Retina (tissue), 1 donor: ENCODE measurements at places on chromosomes 3 and 15.

GRCh38 chr3:109339197-109339596 lies 1.9 kb upstream of the DPPA4 start:
- DNase-seq = no peak

DNA sequence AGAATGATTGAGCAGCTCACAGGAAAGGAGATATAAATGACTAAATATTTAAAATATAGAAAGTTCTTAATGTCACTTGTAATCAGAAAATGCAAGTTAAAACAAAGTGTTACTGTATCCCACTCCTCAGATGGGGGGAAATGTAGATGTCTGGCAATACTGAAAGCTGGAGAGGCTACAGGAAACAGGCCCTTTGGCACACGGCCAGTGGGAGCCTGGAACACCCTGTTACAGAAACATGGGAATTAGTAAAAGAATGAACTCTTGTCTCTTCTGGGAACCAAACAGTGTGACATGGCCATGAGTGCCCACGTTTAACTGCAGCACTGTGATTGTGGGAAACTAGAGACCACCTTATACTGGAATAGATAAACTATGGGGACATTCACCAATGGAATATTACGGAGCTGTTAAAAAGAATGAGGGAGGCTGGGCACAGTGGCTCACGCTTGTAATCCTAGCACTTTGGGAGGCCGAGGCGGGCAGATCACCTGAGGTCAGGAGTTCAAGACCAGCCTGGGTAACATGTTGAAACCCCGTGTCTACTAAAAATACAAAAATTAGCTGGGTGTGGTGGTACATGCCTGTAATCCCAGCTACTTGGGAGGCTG lies 50.2 kb downstream of the CDCP1 start:
- no peak for DNase-seq

GRCh38 chr3:157948605-157949383 lies 157.4 kb downstream of the SHOX2 start:
- DNase-seq = no peak

DNA sequence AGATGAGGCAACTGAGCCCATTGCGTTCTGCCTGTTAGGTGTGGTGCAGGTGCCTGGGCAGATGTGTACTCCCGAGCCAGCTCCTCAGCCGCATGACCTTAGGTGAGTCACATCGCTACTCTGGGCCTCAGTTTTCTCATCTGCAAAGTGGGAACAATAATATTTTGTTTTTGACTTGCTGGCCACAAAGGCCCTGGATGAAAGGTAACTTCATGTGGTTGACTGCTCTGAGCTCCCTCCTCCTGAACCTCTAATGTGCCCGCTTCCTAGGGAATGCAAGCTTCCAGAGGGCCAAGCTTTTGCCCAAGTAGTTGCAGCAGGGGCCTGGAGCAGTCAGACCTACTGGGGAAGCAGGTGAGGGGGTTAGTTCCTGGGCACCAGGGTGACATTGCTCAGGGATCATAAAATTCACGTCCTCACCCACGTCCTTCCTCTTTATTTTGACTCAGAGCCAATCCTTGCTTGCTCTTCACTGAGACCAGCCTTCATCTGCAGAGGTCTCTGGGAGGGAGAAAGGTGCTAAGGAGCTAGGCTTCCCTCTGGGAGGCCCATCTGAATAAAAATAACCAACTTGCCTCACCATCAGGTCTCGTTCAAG lies 149.0 kb upstream of the TLE3 start:
- no peak for DNase-seq

DNA sequence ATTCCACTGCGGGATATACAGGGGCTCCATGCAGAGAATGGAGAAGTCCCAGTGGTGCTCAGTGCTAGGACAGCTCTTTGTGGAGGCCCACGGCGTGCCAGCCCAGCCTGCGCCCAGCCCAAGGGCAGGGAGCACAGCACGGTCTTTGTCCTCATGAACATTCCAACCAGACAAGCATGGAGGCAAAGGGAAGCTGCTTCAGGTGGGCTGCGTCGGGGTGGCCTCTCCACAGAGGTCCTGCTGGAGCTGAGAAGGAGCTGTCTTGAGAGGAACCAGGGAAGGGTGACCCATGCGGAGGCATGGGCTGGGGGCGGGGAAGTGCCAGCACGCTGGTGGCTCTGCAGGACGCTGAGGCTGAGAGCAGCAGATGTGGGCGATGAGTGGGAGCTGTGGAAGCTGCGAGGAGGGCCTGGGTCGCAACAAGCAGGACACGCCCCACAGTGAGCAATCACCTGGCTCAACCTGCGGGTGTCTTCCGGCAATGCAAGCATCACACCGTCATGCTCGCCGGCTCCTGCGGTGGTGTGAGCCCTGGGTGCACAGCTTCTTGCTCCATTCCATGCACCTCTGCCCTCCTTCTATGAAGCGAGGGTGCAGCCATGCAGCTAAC lies 14.0 kb upstream of the KLF15 start:
- no peak for DNase-seq

GRCh38 chr3:171334465-171334811 lies 125.8 kb downstream of the TNIK start:
- no peak for DNase-seq

GRCh38 chr15:40106203-40107161 lies 2.2 kb downstream of the BMF start:
- no peak for DNase-seq

- DNase-seq = no peak
Measured at GRCh38 chr15:82613747-82614146, 33.4 kb downstream of the CPEB1 start.

DNA sequence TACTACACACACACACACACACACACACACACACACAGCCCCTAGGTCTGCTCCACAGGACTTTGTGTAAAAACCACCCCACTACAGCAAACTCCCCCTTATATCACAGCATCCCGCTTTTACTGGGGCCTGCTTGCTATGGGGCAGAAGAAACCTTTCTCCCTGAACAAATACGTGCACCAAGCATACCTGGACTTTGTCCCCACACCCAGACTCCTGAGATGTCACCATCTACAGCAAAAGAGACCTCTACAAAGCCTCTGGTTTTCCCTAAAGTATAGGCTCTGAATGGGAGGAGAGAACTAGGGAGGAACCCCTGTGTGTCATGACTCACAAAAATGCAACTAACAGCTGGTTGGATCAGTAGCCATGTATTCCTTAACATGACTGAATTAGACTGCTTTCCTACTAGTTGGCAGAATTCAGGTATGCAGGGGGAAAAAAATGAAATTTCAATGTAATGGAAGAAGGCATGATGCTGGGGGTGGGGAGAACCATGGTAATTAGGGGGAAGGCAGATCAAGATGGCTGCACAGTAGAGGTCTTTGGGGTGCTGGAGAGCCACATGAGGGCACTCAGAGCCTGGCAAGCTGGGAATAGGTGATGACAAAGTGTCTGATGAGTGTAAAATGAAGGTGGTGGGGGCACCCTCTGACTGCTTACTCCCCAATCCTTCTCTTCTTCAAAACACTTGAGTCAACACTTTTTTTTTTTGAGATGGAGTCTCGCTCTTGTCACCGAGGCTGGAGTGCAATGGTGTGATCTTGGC lies 45.9 kb downstream of the DAPK2 start:
- no peak for DNase-seq

DNA sequence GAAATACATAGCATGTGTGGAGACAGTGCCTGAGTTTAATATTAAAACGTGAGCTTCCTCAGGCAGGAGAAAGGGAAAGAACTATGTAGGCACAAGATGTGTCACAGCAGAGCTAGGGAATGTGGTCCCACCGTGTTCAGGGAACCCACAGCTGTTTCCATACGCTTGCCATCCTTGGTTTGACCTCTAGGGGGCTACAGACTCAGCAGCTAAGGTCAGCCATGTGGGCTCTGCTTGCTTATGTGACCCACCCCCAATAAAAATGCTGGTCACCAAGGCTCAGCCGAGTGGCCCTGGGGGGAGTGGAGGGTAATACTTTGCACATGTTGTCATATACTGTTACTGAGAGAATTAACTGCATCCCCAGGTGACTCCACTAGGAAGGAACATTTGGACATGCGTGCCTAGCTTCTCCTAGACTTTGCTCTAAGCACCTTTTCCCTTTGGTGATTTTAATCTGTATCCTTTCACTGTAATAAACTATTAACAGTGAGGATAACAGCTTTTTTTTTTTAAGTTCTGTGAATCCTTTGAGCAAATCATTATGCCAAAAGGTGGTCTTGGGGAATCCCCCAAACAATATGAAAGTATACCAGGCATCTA lies 3.3 kb downstream of the TUBGCP5 start:
- DNase-seq = peak; percentile 58
